ENCODE measurements at places on chromosomes 7 and 10.

DNA sequence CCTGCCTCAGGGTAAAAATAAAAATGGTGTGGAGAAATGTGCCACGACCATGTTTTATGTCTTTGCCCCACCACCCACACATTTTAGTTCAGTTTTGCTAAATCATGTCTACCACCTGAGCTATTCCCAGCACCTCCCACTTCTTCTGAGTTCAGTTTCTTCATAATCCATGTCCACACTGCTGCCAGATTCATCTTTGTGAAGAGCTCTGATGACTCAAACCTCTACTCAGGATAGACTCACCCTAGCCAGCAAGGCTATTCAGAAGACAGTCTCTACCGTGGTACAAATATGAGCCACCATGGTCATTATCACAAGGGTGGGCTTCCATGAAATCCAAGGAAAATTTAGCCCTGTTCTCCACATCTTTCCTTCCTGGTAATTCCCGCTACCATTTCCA is 231.1 kb upstream of the PRKCQ start:
- DNase-seq = no peak

DNA sequence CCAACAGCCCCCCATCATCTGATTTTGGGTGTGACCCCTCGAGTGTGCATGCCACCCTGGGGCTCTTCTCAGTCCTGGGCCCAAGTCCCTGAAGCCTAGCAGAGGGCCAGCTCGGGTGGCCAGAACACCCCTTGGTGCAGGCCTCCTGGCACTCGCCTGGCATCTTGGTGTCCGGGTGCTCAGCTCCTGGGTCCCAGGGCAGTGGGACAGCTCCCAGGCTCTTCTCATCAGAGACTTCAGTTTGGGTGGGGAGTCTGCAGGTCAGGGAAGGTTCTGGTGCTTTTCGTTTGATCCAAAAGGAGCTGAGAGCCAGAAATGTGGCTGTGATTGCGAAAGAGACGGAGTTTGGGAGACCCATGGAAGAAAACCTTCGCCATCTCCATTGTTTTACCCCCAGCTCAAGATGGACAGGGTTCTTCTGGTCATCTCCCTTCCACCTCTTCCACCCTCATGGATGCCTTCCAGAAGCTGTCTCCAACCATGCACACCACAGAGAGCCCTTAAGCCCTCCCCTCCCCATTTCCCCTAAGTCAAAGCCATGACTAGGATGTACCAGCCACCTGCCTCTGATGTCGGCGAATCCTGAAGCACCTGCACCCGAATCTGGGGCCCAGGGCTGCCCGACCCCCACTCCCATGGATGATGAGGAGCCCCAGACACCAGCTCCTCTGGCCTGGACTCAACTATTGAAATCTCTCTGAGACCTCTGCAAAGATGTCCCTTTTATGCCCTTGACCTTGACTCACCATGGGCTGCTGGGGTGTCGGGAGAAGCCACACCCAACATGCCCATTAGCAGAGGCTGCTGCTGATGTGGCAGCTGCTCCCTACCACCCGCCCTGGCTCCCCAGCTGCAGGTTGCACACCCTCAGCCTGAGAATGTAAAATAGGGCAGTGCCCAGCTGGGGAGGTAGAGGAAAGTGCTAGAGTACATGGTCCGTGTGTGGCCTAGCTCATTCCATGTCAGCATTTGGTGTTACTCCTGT is 55.3 kb downstream of the ADCYAP1R1 start:
- DNase-seq = no peak

GRCh38 chr7:131967216-131967730 is 410.8 kb upstream of the PODXL start:
- DNase-seq = no peak

- DNase-seq = no peak
Observed at GRCh38 chr10:88103576-88103975, 240.2 kb downstream of the PTEN start.

All from brain (organoid and tissue), 16 donors.